ENCODE measurements at places on chromosomes 4 and X.

DNA sequence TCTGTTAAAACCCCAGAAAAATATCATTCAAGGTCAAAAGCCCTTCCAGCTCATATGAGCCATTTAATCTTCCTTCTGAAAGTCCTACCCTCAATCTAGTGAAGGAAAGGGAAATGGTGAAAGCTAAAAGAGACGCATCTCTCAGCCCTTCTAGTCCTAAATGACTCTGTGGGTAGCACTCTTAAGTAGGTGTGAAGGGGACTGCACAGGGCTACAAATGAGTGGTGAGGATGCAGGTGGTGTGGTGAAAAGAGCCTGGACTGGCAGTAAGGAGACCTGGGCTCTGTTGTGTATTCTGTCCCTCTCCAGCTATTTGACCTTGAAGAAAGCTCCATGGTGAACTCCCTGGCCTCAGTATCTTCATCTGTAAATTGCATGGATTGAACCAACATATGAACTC, 671.8 kb upstream of the DIPK2B start:
- DNase-seq = no peak

- DNase-seq = no peak
Observed at GRCh38 chr4:146099585-146099984, 75.9 kb upstream of the LSM6 start.

DNA sequence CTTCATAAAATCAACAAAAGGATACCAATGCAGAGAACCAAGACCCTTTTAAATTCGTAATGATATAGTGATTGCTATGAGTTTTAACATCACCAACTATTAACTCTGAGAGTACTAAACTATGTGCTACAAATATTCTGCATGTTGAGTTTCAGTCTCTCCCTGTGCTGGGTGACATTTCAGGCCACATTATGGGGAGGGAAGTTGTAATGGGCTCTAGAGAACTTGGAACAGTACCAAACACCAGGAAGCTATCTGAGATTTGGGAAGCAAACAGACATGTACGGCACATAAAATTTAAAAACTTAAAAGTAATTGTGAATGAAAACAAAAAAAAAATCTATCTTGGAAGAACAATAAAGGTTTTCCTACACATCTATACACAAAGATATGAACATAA, 59.6 kb upstream of the PRSS48 start:
- DNase-seq = no peak

- no peak for DNase-seq
Observed at GRCh38 chr4:20266215-20267082, 14.7 kb downstream of the SLIT2 start.

DNA sequence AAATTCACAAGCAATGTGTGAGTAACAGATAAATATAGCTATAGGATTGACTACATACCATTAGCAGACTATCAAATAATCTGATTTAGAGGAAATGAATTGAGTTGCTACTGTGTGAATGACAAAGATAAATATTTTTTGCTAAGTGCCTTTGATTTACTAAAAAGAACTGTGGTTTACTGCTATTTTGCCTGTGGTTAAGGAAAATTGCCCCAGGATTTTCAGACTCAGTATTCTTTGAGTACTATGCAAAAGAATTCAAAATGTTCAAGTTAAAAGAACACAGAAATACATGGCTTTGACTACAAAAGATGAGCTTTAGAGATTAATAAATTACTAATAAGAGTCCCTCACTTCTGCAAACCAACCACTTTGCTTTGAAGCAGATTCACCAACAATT, 853.8 kb downstream of the ADGRL3 start:
- no peak for DNase-seq

DNA sequence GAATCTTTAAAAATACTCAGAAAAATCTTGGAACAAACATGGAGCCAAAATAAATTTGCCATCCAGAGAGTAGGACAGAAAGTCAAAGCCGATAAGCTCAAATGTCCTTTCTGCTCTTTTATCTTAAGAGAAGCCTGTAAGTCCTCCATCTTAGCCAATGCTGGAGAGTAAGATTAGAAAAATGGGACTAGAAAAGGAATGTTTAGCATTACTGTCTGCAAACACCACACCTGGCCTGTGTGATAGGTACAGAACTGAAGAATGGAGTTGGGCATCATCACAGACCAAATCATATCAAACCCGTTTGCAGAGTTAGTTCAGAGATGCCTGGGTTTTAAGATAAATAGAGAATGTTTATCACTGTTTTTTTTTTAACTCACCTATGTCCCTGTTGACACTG, 10.5 kb upstream of the SLC39A8 start:
- DNase-seq = no peak

DNA sequence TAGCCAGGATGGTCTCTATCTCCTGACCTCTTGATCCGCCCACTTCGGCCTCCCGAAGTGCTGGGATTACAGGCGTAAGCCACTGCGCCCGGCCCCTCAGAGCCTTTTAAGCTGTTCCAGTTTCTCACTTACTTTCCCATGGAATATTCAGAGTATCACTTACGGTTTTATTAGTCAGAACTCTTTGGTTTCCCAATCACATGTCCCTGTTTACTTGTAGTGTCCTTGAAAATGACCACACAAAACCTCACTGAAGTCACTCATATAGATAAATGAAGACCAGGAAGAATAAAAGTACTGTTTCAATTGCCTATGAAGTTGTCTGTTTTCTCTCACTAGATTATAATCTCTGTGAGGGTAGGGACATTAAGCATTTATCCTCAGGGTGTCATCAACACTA, 217.2 kb upstream of the HCCS start:
- no peak for DNase-seq

DNA sequence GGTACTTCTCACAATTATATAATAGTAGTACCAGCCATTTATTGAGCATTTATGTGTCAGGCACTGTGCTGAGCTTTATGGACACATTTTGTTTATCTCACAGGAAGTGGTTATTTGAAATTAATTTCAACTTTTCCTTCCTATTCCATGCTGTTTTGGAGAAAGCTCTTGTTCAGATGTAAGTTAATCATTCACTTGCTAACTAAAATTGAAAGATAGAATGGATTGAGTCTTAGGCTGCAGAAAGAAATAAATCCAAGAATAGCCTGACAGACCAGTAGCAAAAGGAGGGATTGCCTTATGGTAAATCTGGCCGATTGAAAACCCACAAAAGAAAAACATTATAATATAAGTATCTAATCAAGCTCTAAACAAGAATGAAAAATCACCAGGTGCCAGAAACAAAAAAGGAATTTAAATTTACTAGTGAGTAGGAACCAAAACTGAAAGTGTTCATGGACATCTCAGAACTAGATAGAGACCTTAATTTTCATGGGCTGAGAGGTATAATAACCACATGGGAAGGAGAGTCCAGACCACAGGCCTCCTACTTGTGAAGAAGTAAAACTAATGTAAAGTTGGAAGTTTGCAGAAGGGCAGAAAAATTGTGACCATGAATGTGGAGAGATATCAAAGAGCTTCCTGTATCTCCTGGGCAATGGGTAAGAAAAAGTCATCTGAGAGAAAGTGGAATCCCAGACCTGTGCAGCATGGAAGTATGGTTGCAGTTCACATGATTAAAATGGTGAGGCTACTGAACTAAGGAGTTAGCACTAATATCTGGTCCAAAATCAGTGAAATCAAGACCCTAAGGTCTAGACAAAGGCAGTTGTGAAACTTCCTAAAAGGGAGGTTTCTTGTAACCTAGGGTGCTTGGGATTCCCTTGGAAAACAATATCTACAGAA, 38.0 kb downstream of the RADX start:
- DNase-seq = no peak

DNA sequence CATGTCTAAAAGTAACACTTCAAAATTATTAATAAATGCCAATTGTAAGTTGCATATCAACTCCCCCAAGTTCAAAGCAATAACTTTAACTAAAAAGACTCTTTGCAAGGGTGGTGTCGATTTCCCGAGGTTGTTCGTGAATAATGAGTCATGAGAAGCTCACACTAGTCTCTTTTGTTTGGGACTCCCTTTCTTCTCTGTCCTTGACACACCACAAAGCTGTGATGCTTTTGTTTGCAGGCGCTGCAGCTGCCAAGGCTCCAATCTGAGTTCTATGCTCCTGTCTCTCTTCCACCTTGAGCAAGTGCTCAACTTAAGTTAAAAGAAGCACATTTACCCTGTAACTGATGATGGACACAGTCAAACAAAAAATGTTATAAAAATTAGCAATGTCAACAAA, 65.9 kb downstream of the FAT1 start:
- no peak for DNase-seq

DNA sequence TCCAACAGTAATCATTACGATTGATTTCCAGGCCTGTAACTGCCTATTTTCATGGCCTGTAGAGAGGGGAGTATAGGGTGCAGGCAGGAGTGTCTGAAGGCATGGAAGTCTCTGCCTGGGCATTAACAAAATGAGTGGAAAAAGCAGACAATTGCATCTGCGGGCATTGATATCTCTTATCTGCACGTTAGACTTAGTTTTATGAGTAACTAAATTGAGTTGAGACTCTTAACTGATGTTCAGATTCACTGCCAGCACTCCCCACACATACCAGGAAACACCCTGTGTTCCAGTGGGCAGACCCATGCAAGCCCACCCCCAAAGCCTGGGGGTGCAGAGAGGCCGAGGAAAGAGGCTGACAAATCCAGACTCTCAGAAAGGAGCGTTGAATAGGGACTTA, 33.3 kb downstream of the F11 start:
- no peak for DNase-seq

DNA sequence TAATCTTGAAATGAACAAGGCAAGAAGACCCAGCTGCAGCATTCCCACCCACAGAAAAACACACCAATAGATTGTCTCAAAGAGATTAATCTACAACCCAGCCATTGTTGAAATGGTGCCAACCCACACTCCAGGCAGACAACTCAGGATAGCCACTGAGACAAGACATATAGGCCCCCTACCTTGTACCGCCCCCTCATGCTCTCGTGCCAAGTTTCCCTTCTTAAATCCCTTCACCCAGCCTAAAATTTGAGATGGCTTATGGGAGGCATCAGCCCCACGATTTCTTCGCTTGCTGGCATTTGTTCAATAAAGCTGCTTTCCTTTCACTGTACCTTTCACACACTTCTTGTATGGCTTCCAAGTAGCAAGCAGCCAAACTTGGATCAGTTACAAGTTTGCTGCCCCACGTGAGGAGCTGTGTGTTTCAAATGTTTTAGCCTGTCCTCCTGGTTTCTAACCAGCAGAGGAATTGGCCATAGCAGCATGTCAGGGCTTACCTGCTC, 1754.1 kb downstream of the C4orf33 start:
- DNase-seq = no peak

- DNase-seq = no peak
Observed at GRCh38 chrX:45840411-45840950, 639.8 kb upstream of the DIPK2B start.

DNA sequence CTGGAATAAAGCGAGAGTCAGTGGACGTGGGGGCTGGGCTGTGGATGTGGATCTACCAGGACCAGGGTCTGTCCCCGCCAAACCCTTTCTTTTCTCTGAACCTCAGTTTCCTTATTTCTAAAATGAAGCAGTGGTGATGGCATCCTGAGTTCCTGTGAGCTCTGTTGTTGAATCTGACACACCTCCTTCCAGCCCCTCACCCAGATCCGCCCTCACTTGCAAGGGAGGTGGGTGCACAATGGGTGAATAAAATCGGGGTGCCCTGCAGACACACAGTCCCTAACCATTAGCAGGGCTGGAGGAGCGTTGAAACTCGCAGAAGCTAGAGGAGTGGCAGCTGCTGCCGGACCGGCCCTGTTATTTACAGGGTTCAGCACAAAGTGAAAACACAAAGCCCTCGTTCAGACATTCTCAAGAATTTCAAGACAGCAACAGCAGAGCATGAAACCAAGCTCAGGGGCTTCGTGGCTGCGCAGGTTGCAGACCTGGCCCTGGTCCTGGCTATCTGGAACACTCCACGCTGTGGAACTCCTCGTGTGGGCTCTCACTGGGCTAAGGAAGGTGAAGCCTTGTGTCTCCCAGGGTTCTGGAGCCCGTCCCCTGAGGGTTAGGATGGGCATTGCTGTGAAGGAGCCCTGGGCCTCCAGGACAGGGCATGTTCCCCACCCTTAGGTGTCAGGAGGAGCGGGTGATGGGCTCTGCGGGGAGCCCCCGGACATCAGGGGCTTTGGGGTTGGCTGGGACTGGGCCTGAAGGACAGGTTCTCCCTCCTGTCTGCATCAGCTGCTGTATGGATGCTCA, 42.9 kb downstream of the PSAPL1 start:
- DNase-seq = no peak

DNA sequence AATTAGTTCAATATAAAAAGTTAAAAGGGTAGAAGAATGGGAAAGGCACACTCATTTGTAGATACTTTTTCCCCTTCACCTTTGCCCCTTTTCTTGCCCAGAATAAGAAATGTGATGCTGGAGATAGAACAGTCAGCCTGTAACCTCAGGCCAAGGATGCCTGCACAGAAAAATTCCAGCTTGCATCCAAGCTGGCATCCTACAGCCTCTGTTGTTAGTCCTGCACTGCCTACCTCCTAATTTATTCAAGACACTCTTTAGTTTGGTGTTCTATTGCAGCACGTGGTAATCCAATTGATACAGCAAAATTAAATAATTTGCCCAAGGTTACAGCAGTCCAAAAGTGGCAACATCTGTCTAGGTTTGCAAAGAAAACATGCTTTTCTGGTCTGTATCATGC, 9.7 kb upstream of the USO1 start:
- DNase-seq = no peak

DNA sequence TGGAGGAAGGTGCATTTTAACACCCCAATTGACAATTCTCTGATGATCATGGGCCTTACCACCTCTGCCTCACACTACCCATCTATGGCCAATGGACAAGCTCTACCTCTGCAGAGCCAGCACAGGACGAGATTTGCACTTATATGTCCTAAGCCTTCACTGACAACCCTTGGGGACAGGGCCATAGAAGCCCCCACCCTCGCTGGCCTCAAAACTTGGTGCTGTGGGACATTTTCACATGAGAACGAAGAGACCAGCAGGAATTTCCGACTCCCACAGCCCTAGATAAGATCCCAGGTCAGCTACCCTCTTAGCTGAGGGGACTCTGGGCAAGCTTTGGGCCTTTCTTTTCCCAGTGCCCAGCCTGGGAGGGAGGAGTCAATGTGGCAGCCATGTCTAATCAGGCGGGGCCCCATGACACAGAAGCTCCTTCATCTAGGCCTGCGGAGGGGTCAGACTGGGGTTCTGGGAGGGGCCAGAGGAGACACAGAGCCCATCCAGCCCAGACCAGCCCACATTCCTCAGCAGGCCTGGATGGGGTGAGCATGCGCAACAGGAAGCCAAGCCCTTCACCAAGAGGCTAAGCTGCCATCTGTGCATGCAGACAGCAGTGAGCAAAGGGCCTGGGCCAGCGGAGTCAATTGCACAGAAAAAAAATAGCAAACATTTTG, 12.1 kb downstream of the PJA1 start:
- no peak for DNase-seq
